ENCODE measurements at places on chromosomes 1 and 21.

- DNase-seq, result no peak
Observed at GRCh38 chr1:62335656-62336055, 16.4 kb upstream of the KANK4 start.

- no peak for DNase-seq
Observed at GRCh38 chr21:40587736-40588346, 259.1 kb downstream of the DSCAM start.

DNA sequence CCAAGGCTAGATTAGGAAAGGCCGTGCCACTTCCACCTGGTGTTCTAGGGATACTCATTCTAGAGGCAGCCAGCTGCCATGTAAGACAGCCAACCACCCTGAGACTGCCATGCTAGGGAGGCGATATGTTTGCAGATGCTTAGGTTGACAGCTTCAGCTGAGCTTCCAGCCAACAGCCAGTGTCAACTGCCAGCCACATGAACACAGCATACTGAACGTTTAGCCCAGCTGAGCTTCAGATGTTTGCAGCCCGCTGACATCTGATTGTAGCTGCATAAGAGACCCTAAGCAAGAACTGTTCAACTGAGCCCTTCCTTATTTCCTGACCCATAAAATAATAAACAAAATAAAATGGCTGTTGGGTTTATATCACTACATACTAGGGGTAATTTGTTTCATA, 5.0 kb upstream of the KCNC4 start:
- peak; percentile 50 for DNase-seq

- DNase-seq, result no peak
Observed at GRCh38 chr1:227357927-227358302, 39.6 kb upstream of the CDC42BPA start.

GRCh38 chr1:119226321-119226720, 85.9 kb upstream of the WARS2 start:
- no peak for DNase-seq

GRCh38 chr1:55374216-55374615, 159.1 kb upstream of the USP24 start:
- no peak for DNase-seq

DNA sequence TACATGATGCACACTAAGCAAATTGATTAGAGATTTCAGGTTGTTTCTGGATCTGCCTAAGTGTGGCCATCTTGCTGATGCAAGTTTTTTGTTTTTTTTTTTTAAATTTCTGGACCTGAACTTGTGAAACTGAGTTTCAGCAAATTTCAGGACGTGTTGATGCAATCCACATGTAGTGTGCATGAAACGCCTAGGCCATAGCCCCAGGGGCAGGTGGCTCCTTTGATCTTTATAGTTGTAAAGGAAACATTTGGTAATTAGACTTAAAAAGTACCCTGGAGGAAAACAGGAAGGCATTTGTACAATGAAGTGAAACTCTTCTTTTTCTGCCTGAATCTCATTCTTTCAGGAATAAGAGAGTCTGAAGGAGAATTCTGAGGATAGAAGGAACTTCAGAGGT, 162.2 kb upstream of the LHX8 start:
- no peak for DNase-seq

DNA sequence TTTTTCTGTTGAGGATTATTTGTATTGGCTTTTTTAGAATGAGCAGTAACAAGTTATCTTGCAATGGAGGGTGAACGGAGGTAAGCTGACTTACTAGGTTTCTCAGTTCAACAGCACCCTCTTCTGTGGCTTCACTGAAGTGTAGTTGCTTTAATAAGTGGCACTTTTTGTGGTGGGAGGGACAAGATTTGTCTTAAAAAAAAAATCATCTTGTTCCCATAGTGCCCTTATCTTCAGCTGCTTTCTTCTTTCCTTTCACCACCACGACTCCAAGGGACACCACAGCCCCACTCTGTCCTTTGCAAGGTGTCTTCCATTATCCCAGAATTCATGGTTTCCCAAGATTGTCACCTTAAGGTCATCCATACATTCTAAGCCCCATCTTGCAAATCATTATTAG, 92.9 kb downstream of the PIGK start:
- DNase-seq, result no peak

GRCh38 chr1:26844424-26845196, 18.1 kb downstream of the ZDHHC18 start:
- DNase-seq, result no peak

DNA sequence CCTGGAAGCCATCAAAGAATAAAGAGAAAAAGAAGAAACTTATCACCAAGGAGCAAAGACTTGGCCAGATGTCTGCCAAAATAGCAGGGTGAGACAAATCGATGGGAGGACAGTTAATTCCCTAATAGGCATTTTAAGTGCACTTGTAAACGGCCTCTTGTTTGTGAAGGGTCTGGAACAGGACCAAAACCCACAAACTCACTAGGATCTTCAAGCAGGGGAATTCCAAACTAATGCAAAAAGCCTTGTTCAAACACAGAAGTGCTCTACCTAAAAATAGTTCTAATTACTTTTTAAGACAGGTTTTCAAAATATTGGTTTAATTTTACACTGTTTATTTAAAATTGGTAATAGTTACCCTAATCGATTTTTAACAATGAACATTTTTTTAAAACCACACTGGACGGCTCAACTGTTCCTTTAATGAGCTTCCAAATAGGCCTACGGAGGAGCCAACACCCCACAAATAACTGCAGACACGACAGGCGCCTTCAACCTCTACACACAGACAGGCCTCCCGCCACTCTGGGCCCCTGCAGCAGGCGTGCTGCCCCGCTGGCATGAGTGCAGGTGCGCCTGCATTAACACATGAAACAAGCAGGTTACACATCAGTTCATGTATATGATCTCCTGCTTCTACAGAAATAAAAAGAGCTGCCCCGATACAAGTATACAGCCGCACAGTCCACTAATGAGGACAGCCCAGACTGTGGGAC, 15.8 kb downstream of the UBE2G2 start:
- DNase-seq, result peak; percentile 71

DNA sequence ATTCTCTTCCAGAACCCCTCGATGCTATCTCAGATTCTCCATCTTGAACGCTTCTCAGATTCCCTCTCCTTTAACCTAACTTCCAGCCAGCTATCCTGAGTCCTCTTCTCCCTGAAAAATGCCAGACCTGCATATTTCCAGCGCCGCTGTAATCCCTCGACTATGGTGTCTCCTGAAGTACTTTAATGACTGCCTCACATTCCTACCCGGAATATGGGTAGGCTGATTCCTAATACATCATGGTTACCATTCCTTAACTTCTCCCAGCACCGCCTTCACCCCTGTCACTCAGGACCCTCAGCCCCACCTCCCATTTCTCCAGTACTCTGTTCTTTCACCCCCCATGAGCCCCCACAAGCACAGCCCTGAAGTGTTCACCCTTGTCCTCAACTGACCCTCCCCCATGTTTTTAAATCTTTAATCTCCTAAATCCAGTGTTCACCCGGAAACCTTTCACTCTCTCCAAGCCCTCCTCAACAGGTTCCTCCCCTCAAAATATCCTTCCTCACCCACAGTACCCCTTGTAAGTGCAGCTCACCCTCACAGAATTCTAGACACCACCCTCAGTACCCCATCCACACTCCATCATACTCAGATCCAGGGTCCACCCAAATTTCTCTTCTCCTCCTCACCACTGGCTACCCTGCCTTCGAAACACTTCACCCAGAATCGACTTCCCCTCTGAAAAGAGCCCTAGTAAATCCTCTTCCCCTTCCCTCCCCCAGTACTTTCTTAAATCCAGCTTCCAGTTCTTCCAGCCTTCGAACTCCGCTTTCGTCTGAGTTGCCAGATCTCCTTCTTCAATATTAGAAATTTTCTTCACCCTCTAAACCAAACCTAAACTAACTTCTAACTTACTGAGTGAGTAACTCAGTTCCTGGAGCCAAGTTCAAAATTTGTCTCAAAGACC, 922 bp downstream of the CPT2 start:
- peak; percentile 54 for DNase-seq

GRCh38 chr1:14777516-14778506, 179.3 kb downstream of the KAZN start:
- no peak for DNase-seq

GRCh38 chr1:30045304-30046090, 677.9 kb downstream of the MATN1 start:
- no peak for DNase-seq

GRCh38 chr1:21238141-21238800, 52.0 kb downstream of the ECE1 start:
- peak; percentile 85 for DNase-seq

- no peak for DNase-seq
Observed at GRCh38 chr1:152426731-152427130, 12.7 kb upstream of the CRNN start.

Data from osteoblast (primary cell).